ENCODE measurements at places on chromosomes 1 and 21. TPM values are rescaled to one million over a fixed set of nuclear protein-coding genes. Genes with fewer than 3 reads are reported as not detected.

Gene E2F2
- polyA plus RNA-seq = 5.9 TPM

Gene LCE6A
- polyA plus RNA-seq = not detected

Gene NECTIN4
- 4.0 TPM for polyA plus RNA-seq

Gene CATSPER4
- polyA plus RNA-seq = 0.18 TPM

Gene GJA9
- polyA plus RNA-seq = 0.76 TPM

- no peak for DNase-seq
Observed at GRCh38 chr1:193574913-193575312, 388.5 kb upstream of the B3GALT2 start.

DNA sequence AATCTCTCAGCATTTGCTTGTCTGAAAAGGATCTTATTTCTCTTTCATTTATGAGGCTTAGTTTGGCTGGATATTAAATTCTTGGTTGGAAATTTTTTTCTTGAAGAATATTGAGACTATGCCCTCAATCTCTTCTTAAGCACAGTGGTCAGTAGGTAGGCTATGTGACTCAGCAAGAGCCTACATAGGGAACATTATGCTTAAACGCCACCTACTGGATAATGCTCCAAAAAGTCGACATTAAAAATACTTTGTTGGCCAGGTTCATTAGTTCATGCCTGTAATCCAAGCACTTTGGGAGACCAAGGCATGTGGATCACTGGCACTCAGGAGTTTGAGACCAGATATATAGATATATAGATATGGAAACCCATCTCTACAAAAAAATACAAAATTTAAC lies 678.0 kb upstream of the USP24 start:
- no peak for DNase-seq

- no peak for DNase-seq
Observed at GRCh38 chr1:237740846-237741245, 149.9 kb downstream of the ZP4 start.

DNA sequence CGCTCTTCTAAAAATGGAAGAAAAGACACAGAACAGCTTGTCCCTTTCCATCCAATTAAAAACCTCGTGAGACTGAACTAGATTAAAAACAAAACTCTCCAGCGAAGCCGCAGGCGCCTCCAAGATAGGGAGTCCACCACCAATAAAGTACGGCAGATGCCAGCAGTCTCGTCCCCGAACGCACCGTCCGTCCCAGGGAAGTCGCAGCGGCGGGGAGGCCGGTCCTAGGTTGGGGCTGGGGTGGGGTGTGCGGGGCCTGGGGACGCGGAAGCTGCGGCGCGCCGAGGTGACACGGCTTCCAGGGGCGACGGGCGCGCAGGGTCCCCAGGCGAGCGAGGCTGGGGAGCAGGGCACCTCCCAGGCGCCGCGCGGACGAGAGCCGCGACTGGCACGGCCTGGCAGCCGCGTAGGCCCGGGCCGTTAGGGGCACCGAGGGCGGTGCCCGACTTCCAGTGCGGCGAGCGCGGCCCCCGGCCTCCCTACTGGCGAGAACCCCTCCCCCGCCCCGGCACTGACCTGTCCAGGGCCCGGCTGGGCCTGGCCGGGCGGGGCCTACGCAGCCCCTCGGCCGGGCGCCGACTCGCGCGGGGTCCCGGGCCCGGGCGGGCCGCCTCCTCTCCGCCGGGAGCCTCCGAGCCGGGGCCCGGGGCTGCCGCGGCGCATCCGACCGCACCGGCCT lies 28.3 kb upstream of the A3GALT2 start:
- DNase-seq = no peak

DNA sequence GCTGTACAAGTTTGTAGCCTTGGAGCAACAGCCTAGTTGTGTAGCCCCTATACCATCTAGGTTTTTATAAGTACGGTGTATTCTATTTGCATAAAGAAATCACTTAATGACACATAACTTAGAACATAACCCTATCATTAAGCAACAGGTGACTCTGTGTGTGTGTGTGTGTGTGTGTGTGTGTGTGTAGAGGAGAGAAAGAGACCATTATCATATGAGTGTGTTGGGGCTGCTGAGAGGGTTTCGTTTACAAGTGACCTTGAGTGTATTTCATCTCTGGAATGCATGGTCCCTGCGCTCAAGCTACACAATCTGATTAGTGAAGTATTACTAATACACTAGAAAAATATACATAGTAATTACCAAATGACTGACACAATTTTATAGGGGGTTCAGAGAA lies 115.1 kb downstream of the RABGAP1L start:
- no peak for DNase-seq

DNA sequence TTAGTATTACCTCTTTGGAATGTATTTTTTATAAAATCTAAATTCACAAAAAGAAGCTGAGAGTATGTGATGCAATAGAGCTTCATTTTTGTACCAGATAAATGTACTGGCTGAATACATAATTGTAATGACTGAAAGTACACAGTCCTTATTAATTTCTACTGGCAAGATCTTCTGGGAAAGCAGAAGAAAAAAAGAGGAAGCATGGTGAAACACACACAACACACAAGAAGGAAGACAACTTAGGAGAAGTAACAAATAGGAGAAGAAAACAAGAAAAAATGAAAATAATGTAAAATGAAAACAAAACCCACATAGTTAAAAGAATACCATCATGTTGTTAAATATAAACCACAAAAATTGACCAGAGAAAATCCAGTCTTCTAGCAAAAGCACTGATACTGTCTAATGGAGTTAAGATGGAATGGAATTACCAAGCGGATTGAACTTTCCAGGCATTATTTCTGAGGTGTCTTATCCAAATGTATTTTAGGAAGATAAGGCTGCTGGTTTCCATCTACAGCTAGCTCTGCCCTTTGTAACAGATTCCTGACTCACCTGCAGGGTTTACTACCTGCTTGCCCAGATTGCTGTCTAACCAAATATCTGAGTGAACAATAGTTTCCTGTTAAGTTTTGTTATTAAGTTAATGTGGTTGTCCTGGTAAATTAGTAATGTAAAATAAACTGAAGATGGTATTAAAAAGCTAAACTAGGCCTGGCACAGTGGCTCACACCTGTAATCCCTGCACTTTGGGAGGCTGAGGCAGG lies 4.5 kb upstream of the COP1 start:
- no peak for DNase-seq

- DNase-seq = no peak
Observed at GRCh38 chr1:179144626-179145025, 62.8 kb downstream of the TOR3A start.

DNA sequence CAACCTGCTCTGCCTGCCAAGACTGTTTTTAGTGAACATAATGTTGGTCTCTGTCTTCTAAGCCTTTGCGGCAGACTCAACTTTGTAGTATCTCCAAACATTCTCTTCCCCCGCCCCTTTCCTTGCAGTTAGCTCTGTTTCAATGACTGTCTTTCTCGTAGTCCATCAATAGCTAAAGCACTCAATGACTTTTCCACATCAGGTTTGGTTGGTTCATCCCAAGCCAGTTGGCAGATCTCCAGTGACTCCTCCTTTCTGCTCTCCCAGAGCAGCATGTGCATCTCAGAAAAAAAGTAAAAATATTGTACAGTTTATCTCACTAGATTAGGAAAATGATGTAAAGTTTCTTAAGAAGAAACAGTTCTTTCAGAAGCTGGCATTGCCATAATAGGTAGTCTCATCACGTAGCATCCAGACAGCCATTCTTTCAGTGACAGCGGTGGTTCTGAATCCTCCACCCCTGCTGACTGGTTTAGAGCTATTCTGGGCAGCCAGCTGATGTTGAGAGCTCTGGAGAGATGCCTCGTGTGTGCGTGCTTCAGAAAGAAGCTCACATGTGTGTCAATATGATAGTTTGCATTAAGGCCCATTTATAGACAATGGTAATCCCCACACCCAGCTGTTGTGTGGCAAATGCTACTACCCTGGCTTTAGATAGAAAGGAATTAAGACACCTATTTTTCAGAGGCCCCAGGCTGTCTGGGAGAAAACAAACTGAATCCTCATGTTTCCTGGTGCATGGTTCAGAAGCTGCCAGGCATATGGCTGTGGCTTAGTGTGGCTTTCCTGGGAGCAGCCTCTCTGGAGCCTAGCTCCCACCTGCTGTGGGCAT lies 53.2 kb downstream of the CNN3 start:
- no peak for DNase-seq

- no peak for DNase-seq
Observed at GRCh38 chr21:46017148-46017547, 35.6 kb downstream of the COL6A1 start.

DNA sequence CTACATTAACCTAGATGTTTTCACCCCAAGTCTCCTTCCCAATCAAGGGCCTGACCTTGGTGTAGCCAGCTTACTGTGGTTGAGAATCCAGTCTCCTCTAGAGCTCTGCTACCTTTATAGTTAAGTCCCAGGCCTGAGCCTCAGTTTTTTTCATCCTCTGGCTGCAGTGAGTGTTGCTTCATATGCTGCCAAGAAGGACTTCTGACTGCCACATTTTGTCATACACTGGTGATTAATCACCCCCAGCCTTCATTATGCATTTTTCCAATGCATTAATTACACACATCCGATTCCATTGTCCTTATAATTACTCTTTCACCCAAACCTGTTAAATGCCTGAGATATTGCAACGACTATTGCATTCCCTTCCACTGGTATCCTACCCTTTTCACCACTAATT lies 66.3 kb upstream of the FGGY start:
- DNase-seq = no peak

- no peak for DNase-seq
Observed at GRCh38 chr21:42403611-42404231, at the start of gene UBASH3A. Gene UBASH3A, plus strand, starts transcription at chr21:42403902. Its CDS starts 44 bp downstream, at chr21:42403946.
